ENCODE measurements at places on chromosomes 7 and 10. TPM values are rescaled to one million over a fixed set of nuclear protein-coding genes. Genes with fewer than 3 reads are reported as not detected.

GRCh38 chr7:15314922-15315321 is 246.9 kb downstream of the AGMO start:
- no peak for DNase-seq

GRCh38 chr10:128024426-128024825 is 101.8 kb downstream of the MKI67 start:
- no peak for DNase-seq

DNA sequence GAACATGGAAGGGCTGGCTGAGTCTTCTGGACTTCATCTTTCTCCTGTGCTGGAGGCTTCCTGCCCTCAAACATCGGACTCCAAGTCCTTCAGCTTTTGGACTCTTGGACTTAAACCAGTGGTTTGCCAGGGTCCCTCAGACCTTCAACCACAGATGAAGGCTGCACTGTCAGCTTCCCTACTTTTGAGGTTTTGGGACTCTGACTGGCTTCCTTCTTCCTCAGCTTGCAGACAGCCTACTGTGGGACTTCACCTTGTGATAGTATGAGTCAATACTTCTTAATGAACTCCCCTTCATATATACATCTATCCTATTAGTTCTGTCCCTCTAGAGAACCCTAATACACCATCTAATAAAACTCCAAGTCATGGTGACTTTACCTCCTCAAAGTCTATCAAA is 4.0 kb upstream of the CLEC5A start:
- DNase-seq, result no peak

GRCh38 chr7:42183547-42183946 is 53.5 kb downstream of the GLI3 start:
- no peak for DNase-seq

DNA sequence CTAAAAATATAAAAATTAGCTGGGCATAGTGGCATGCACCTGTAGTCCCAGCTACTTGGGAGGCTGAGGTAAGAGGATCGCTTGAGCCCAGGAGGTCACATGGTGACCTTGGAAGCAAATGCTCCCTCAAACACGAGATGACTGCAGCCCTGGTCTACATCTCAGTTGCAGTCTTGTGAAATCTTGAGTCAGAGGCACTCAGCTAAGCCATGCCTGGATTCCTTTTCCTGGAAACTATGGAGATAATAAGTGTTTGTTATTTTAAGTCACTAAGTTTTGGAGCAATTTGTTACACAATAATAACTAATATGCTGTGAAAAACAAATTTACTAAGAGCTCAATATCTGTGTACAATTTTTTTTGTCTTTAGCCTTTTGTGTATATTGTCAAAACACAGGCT is 284.3 kb upstream of the KAT6B start:
- DNase-seq, result no peak

Gene POLL
- total RNA-seq, result 24.4 TPM

DNA sequence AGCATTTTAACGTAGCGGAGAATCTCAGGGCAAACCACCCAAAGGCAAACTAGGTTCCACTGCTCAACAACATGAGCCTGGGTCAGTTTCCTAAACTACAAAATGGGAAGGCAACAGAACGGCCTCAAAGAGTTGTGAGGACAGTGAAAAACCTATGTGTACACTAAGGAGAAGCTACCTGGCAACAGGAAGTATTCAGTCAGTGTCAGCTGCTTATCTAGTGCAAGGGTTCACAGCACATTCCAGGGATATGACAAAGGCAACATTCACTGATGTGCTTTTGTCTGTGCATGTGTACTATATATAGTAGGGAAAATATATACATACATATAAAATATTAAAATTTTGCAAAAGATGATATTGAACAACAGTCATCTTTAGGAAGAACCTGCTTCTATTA is 17.2 kb downstream of the NUDCD3 start:
- no peak for DNase-seq

DNA sequence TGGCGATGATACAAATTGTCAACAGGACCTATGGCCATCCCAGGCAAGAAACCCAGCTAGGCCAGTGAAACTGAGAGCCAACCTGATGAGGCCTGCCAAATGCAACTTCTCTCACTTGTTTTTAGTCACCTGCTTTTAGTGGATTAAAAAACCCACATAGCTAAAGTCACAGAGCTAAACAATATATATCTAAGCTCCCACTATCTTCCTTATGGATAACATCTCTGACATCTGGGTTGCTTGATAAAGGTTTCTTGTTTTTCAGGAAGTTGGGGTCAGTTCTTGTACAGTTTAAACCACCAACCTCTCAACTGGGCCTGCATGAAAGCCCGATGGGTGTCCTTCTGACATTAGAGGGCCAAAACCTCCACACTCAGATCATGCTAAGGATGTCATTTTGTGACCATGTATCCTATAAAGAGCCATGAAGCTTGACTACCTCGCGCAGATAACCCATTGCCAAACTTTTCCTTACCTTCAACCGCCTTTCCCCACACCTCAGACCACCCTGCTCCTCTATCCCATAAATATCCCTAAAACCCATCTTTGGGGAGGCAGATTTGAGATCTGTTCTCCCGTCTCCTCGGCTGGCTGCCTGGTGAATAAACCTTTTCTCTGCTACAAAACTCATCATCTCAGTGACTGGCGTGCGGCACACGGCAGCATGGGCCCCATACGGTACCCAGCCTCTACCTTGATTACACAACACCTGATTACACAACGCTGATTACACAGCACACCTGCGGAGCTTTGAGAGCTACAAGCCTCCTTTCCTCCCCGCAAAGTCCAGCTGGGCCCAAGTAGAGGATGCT is 797 bp upstream of the STMP1 start:
- DNase-seq, result no peak

- DNase-seq, result no peak
Observed at GRCh38 chr10:69897432-69897831, 95.7 kb downstream of the COL13A1 start.

DNA sequence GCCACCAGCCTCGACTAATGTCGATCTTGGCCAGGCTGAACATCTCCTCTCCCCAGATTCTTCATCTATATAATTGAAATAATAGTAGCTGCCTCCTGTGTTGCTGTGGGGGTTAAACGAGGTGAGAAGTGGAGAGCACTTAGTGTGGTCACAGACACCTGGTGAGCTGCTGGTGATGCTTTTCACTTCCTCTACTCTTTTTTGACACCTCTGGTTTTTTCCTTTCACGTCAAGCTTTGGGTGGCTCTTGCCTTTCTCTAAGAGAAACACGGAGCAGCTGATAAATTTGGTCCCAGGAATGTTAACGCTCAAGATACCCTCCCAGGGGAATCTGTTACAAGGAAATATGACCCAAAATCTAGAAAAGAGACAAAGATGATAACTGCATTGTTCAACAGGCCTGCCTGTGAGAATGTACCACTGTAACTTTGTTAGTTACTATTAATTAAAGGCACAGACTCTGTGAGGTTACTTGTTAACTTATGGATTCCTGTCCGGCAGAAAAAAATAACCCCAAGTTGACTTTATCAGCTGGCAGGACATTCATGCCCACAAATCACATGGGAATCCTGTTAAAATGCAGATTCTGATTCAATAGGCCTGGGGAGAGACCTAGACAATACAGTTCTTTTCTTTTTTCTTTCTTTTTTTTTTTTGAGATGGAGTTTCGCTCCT is 9.5 kb upstream of the NPFFR1 start:
- no peak for DNase-seq

- no peak for DNase-seq
Observed at GRCh38 chr10:48446785-48447184, 140.3 kb downstream of the MAPK8 start.

Gene RADIL
- 0.08 TPM for total RNA-seq

GRCh38 chr10:88059190-88059589 is 195.8 kb downstream of the PTEN start:
- DNase-seq, result no peak

DNA sequence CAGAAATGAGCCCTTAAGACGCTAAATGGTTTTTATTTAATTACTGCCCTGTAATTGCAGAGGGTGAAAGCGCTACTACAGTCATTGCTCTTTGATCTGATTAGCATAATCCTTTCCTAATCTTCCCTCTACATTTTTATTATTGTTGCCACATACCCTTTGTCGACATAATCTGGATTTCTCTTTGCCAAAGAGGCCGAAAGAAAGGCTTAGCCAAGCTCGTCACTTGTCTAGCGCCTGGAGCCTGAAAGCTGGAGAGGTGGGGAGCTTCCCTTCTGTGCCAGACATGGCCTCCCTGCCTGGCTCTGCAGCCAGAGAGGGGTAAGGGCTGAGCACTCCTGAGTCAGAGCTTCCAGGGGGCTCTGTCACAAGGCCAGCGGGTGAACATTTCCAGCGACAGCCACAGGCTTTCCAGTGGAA is 145.9 kb downstream of the PRKAG2 start:
- DNase-seq, result no peak

Gene PRLHR
- not detected for total RNA-seq

GRCh38 chr7:80294346-80294745 is 159.7 kb downstream of the GNAI1 start:
- DNase-seq, result no peak

DNA sequence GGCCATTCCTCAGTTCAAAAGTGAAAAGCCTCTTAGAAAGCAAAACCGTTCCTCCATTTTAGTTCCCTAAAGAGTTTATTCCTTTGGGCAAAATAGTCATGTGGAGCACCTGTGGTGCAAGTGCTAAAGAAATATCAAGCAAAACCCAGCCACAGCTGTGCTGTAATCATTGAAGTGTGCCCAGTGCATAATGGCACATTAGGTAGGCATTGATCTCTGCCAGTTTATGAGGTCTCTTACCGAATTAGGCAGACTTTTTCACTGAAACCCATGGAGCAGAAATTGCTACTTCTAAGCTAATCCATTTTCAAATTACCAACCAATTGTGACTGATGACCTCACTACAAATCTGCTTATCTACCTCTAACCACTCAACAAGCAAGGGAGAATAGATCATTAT is 97.2 kb upstream of the SEMA3A start:
- DNase-seq, result no peak

Gene MSANTD7
- total RNA-seq, result 33.0 TPM

Gene KEL
- not detected for total RNA-seq

GRCh38 chr10:112442063-112442462 is 4.7 kb downstream of the ZDHHC6 start:
- no peak for DNase-seq

DNA sequence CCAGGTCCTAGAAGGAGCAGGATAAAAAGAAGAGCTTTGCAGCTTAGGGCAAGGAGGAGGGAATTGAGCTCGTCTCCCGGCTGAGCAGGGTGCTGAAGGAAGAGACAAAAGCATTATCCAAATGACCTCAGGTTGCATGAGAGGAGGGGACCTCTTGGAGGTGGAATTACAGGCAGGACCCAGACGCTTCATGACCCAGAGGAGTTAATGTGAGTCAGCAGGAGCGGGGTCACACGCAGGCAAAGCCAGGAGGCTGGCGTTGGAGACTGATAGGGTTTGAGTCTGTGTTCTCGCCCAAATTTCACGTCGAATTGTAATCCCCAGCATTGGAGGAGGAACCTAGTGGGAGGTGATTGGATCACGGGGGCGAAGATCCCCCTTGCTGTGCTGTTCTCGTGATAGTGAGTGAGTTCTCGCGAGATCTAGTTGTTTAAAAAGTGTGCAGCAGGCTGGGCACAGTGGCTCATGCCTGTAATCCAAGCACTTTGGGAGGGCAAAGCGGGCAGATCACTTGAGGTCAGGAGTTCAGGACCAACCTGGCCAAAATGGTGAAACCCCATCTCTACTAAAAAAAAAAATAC is 63.7 kb upstream of the AUTS2 start:
- no peak for DNase-seq

DNA sequence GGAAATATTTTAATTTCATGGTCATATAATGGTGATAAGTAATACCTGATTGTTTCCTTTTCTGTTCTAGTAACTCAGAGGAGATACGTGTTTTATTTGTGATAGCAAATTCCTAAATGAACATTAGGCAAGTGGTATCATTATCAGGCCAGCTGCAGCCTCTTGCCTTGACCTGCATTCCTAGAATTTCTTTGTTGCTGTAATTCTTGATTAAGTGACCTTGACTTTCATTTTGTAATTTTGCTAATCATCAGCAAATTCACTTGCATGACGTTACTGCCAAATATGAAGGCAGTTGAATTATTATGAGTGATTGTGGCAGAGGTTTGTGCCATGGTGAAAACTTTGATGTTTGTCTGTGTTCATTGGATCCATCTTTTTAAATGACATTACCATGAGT is 5.6 kb upstream of the AS3MT start:
- no peak for DNase-seq

DNA sequence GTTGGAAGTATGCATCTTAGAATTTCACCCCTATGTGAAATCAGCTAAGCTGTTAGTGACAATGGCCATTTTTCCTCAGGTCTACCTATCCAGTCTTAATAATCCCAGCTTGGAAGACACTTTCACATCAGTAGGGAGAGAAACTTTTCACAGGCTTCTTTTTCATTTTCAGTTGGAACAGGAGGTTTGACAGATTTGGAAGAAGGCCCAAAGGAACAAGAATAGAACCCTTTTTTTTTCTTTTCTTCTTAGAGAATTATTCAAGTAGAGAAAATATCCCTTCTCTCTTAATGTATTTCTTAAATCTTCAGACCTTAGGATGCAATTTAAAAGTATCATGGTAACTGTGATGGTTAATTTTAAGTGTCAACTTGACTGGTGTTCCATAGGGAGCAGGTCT is 410.5 kb upstream of the C7orf33 start:
- no peak for DNase-seq

DNA sequence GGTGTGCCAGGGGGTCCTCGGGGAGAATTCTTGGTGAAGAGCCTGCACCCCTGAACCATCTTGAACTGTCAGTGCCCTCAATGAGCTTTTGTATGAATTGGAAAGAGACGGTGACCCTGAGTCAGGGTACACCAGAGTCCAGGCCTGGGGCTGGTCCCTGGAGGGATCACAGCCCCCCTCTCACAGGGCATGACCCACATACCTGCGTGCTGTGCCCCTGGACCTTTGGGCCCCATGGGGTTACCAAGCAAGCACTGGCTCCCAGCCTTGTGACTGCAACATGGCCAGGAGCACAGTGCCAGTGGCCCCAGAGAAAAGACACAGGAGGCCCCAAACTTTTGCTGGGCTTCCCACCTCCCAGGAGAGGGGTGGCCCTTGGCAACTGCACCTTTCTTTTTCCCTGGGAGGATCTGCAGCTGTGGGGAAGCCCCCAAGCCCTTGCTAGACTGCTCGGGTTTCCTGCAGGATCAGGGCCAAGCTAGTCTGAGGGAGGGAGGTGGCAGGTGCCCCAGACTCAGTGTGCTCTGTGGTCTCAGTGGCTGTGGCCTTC is 153.5 kb downstream of the ZNF248 start:
- DNase-seq, result no peak

- no peak for DNase-seq
Observed at GRCh38 chr10:30134171-30134945, 75.0 kb upstream of the JCAD start.

Gene NT5C2
- 45.9 TPM for total RNA-seq

Gene CCDC172
- not detected for total RNA-seq

DNA sequence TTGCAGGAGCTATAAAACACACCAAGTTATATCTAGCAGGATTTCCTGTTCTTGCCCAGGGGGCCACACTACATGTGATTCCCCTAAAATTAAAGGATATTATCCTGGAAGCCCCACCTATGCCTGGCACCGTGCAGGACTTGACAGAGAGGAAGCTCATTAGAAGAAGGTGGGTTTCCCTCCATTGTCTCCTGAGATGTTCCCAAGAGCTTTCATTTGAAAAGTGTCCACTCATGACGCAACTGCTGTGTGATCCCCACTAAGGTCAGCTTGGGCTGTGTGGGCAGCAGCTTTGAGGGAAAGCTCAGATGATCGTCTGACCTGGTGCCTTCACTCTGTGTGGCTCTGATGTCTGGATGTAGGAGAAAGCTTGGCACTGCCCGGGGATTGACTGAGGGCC is 53.5 kb downstream of the RAMP3 start:
- no peak for DNase-seq

- no peak for DNase-seq
Observed at GRCh38 chr7:136617176-136617575, 251.3 kb upstream of the CHRM2 start.

- DNase-seq, result no peak
Observed at GRCh38 chr7:101990811-101991418, 173.5 kb downstream of the CUX1 start.

All from activated T-cell treated with anti-CD3 and anti-CD28 coated beads, Interleukin-2, amount 50 U/mL, for 4 hours (primary cell).